ENCODE measurements at places on chromosomes 16 and 17.
A peak's percentile ranks its signal among the peaks of the same experiment; 100 is the strongest.

DNA sequence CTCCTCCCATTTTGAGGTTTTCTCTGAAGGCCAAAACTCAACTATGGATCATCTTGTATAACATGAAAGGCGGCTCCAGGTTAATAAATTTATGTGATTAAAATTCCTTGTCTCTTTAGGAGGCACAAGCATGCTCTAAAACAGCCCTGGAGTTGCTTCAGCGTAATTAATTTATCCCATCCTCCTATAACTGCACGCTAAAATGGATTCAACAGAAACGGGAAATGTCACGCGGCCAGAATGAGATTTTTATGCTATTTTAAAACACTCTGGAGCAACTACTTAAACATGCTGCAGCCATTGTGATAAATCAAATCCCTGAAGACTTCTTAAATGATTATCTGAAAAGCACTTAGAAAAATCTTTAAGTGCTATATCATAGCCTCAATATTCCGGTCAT lies 106.6 kb downstream of the ADAMTS18 start:
- DNase-seq: no peak

- no peak for DNase-seq
Measured at GRCh38 chr16:30004811-30005242, 6.0 kb downstream of the DOC2A start.

DNA sequence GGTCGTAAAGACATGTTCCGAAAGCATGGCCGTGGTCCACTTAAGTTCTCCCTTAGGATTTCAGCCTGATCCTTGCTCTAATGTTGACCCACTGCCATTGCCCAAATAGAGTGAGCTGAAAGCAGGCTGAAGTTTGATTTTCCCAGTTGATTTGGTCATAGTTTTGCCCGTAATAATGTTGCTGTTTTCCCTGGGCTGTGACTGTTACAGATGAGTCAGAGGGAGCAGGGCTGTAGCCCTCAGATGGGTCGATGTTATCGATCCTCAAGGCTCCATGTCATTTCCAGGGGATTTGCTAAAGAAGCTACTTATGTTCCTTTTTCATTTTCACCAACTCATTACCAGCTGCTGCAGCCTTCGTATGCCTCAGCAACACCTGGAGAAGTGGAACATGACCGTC lies 169.0 kb upstream of the ZFHX3 start:
- no peak for DNase-seq

DNA sequence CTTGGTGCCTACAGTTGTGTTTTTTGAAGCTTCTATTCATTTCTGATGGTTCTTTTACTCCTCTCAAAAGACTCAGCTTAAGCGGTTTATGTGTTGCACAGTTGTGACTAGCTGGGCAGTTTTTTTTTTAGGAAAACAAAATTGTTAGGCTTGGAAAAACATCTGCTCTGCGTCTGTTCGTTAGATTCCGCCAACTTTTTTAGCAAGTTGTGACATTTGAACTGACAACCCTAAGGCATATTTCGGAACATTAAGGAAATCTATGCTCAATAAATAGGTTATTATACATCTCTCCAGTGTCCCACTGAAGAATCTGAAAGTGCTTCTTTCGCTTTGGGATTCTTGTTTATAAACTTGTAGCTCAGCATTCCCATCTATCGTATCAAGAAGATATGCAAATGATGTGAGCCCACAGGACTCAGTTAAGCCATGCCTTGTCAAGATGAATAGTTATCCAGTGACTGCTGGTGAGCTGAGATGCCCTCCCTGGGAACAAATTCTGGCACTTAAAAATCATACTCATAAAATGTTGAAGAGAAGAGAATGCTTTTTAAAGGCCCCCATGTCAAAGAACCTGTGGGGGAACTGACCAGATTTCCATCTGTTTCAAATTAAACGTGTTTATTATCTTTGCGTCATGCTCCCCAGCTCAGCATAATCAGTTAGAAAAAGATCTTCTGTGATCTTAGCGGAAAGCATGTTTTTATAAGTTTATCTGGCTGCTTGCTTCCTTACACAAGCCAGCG lies 109.0 kb upstream of the FAM20A start:
- DNase-seq: peak; percentile 69

GRCh38 chr17:27573971-27574525 lies 56.9 kb upstream of the LGALS9 start:
- DNase-seq: peak; percentile 60

DNA sequence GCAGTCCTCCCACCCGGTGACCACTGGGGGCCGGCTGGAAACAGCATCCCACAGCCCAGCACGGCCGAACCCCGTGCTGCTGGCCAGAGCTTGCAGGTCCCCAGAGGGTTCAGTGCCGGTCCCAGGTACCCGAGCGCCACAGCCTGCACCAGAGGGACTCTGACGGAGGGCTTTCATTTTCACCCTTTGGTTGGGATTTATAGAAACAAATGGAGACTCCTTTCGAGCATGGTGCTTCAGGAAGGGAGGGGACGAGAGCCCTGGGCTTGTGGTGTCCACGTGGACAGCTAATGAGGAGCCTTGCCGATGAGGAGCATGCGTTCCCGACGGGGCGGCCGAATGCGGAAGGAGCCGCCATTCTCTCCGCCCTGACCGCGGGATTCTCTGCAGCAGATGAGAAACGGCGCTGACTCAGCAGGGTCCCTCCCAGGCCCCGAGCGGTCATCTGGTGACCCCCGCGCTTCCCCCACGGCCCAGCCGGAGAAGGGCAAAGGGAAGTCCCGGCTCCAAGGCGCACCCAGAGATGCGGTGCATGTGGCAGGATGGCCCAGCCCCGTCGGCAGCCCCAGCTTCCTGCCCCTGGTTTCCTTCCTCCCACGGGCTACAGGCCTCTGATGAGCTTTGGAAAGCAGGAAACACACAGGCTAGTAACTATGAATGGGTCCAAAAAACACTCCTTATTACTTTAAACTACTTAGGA lies 9.8 kb downstream of the SLC38A10 start:
- DNase-seq: peak; percentile 41

DNA sequence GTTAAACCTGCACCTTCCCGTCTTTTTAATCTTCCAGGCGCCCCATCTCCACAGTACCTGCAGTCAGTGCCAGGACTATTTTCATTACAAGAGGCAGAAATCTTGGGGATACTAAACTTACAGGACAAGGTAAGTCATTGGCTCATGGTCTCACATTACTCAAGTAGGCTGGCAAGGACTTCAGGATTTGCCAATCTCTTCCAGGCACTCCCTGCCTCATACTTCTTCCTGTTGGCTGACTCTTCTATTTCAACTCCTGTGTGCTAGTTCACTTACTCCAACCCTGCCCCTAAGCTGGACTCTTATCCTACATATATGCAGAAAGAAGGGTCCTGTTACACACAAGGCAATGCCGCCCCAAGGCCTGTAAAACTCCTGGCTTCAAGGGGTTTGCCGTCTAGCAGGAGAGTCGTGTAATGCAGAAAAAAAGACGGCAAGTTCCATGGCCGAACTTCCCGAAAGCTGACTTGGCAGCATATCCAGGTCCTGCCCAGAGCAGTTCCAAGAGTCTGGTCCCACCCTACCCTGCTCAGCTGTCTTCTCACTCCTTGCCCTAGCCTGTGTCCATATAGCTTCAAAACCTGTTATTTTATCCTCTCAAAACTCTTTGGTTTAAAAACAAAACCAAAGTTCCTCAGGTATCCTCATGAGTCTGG lies 14.8 kb downstream of the ERN1 start:
- no peak for DNase-seq

DNA sequence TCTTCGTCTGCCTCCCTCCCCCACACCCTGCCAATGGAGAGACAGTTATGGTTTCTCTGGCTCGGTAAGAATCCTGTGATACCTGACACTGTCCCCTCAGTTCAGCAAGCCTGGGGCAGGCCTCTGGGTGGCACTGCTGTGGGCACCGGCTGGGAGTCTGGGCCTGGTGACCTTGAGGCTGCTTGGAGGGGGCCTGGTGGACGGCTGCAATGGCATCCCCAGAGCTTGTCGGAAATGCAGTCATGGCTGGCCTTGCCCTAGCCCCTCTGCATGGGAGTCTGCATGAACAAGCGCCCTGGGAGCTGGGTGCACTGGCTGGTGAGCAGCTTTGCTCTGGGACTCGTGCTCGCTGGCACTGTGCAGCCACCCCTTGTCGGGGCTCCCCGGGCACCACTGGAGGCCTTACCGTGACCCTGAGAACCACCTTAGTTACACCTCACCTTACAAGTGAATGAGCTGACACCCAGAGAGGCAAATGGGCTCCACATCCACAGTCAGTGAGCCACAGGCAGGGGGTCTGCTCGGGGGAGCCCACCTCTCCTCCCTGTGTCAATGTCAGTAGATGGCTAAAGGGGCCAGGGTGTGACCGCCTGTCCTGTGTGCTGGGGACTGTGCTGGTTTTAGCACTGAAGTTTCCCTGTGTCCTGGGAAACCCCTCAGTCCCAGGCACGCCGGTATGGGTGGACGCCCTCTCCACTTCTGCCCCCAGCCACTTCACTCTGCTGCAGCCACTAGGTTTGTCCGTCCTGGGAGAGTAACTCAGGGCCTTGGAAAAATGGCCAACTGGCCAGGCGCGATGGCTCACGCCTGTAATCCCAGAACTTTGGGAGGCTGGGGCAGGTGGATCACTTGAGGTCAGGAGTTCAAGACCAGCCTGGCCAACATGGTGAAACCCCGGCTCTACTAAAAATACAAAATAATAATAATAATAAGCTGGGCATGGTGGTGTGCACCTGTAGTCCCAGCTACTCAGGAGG lies 1.4 kb downstream of the LGALS3BP start:
- no peak for DNase-seq

DNA sequence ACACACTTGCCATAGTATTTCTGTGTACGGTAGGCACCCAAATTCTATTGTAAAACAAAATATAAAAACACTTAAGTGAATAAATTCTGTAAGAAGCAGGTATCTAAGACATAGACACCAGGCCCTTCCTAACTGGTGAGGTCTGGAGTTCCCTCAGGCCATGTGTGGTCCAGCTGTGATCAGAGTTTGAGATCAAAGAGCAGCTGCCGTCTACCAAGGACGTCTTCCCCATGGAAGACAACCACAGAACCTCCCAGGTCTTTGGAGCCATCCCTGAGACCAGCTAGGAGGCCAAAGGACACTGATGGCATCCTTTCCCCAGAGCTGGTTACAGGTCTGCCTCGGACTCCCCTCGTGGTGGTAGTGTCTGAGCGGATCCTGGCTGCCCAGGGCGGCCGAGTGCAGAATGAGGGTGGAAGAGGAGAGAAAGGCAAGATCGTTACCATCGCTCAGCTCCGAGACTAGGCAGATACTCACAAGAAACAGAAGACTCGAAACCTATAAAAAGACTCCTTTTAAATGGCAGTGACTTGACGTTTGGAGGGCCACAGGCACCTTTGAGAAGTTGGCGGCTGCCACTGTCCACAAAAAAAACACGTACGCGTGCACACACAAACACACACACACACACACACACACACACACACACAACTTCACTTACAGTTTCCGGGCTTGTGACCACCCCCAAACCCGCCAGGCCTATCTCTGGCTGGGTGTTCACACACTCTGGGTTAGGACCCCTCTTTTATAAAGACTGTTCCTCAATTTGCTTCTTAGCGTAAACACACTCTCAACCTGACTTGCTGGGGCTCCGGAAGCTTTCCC lies 7.5 kb downstream of the TIMP2 start:
- no peak for DNase-seq

- no peak for DNase-seq
Measured at GRCh38 chr17:69443138-69443537, 28.6 kb downstream of the MAP2K6 start.

DNA sequence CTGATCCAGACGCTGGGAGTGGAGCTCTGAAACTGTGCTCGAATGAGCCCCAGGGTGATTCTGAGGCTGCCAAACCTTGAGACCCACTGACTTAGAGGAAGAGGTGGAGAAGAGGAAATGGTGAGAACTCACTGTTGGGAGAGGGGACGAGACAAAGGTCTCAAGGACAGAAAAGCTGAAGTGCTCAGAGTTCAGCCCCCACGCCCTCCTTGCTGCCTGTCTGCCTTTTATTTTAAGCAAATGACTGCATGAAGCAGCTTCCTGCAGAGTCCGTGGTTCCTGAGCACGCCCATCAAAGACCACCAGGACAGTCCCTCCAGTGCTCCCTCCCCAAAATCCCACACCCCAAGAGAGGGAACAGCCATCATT lies 20.4 kb downstream of the COTL1 start:
- no peak for DNase-seq

GRCh38 chr16:85297881-85298280 lies 185.6 kb upstream of the CIBAR2 start:
- DNase-seq: no peak

DNA sequence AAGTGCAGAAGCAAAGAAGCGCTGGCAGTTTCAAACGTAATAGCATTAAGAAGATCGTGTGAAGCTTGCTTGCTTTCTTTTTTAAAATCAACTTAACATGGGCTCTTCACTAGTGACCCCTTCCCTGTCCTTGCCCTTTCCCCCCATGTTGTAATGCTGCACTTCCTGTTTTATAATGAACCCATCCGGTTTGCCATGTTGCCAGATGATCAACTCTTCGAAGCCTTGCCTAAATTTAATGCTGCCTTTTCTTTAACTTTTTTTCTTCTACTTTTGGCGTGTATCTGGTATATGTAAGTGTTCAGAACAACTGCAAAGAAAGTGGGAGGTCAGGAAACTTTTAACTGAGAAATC lies 17.4 kb upstream of the RAB11FIP4 start:
- DNase-seq: no peak

GRCh38 chr17:4162321-4162720 lies 19.3 kb downstream of the CYB5D2 start:
- DNase-seq: no peak

- DNase-seq: no peak
Measured at GRCh38 chr17:58488428-58488890, 251 bp upstream of the HSF5 start.

GRCh38 chr17:80953471-80954315 lies 37.9 kb upstream of the CHMP6 start:
- no peak for DNase-seq

- no peak for DNase-seq
Measured at GRCh38 chr17:604115-604450, 110.6 kb downstream of the VPS53 start.

DNA sequence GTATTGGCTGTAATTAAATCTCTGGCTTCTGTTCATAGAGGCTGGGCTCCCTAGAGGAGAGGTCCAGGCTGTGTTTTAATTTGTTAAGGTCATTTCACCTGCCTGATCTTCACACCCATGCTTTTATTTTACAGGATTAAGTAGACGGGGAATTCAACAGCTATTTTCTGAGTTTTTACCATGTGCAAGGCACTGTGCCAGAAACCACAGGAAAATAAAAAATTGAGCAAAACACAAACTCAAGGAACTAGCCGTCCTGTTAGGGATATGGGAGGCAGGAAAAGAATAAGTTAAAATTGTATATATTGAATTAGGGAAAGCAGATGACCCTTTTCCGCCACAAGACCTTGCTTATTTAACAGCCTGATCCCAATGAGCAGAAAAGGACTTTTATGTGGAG lies 29.1 kb downstream of the HS3ST3A1 start:
- DNase-seq: peak; percentile 47

DNA sequence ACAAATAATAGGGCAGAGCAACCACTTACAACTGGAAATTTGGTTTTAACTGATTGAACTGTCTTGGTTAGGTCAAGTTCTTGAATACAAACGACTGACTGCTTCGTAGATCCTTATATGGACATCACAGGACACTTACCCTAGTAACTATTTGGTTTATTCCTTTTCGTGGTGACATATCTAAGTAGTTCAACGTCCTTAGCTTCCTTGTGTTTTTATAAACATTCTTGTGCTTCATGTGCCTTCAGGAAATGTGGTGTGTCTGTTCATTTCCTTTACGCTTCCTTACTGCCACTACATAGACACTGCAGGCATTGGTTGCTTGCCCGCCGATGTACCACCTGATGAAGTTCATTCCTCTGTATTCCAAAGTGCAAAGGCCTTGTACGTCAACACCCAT lies 59.3 kb downstream of the USP10 start:
- DNase-seq: peak; percentile 14

- no peak for DNase-seq
Measured at GRCh38 chr17:2343421-2343820, 6.1 kb downstream of the SGSM2 start.

GRCh38 chr17:8119581-8120519 lies 1.5 kb upstream of the ALOXE3 start:
- DNase-seq: peak; percentile 96

All from fibroblast of skin of scalp (primary cell).